Fibroblast of lung (primary cell): ENCODE measurements at places on chromosomes 7 and 10.

GRCh38 chr7:5766321-5766761, 15.1 kb downstream of the RNF216 start:
- peak; percentile 88 for DNase-seq

GRCh38 chr7:116798232-116798631, 64.2 kb upstream of the CAPZA2 start:
- DNase-seq = no peak

DNA sequence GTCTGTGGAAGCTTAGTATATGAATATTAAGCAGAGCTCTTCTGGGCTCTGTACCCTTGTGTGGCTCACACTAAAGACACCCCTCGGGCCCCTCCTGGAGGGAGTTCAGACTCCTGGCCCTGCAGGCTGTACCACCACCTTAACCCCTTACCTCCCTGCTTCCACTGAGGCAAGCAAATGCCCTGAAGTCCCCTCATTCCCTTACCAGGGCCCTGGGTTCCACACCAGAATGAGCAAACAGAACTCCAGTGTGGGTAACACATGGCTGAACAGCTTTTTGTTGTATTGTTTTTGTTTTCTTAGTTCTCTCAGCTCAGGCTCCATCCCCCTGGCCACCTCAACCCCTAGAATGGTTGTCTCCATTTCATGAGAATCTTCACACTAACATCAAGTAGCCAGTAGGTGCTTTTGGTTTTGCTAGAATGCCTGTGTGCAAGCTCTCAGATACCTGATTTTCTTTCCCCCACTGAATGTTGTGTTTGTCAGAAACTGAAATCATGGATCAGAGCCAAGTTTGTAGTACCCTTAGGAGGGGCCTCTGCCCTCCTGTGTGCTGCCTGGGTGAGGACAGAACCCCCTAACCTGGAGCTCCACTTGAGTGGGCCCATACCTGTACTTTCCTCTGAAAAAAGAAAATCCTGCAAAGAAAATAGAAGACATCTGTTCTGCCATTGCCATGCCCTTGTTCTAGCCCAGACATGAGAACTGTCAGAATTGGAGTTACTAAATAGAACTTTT, 2.8 kb upstream of the WAPL start:
- no peak for DNase-seq

DNA sequence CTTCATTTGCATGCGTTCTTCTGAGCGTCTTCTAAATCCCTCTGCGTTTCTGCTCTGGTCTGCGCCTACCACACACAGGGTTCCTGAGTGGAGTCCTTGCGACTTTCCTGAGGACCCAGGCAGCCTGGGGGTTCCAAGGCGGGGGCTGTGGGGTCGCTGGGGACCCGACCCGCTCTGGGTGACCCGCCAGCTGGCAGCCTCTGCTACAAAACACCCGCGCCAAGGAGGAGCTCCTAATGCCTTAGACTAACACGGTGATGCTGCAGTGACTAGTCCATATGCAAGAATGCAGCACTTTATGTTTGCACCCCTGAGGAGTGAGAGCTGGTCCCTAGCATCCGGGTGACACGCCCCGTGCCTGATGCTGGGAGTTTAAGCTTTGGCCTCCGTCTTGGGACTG, 367.0 kb upstream of the POM121L12 start:
- DNase-seq = no peak

DNA sequence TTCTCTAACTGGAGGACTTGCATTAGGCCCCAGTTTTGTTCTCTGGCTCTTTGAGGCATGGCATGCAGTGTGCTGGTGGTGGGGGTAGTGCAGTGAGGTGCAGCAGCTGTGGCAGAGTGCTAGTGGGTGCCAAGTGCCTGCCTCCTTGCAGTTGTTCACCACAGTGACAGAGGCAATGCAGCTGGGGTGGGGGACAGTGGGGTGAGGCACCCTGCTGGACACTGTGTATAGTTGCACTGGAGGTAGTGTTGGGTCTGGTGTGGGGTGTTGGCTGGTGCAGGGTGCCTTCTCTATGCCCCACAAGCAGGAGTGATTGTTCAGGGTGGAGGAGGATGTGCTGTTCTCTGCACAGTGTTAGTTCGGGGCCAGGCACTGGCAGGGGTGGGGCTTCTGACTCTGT, 21.7 kb upstream of the KEL start:
- DNase-seq = no peak

- DNase-seq = peak; percentile 44
Measured at GRCh38 chr7:96657347-96658021, 52.2 kb downstream of the SEM1 start.

GRCh38 chr10:79195091-79195923, 126.5 kb downstream of the ZMIZ1 start:
- peak; percentile 81 for DNase-seq

- peak; percentile 46 for DNase-seq
Measured at GRCh38 chr10:30813872-30814481, 184.4 kb upstream of the LYZL2 start.

- DNase-seq = peak; percentile 62
Measured at GRCh38 chr7:136114966-136115762, 138.0 kb upstream of the MTPN start.

GRCh38 chr10:48498940-48499510, 105.8 kb downstream of the ARHGAP22 start:
- no peak for DNase-seq

DNA sequence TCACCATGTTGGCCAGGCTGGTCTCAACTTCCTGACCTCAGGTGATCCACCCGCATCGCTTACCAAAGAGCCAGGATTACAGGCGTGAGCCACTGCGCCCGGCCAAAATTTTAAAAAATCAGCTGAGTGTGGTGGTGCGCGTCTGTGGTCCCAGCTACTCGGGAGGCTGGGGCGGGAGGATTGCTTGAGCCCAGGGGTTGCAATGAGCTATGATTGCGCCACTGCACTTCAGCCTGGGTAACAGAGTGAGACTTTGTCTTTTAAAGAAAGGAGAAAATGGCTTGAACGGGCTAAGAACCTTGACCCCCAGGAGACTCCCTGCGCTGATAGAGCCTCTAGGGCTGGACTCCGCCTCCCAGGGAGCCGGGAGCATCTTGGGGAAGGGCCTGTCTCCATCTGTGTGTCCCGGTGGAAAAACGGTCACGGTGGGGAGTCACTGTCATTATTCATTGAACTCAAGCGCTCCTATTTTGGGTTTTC, 760 bp upstream of the KCTD7 start:
- no peak for DNase-seq

DNA sequence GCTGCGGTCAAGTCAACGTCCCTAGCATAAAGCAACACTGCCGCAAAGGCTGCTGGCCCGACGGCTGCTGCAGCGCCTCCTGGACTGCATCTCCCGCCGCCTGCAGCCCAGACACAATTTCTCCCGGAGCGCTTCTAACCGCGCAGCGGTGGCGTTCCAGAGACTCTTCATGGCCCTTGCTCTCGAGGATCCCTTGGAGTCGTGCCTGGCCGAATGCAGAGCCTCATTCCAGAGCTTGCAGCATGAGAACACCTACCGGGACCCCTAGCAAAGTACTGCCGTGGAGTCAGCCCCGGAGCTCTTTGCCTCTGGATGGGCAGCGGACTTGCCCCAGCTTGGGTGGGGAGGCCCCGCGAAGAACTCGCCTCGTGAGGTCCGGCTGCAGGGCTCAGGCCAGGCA, 79.7 kb upstream of the ZNF32 start:
- DNase-seq = no peak

- no peak for DNase-seq
Measured at GRCh38 chr7:71016401-71016800, 115.5 kb upstream of the GALNT17 start.

GRCh38 chr7:30303312-30304039, 19.1 kb downstream of the ZNRF2 start:
- DNase-seq = no peak

GRCh38 chr10:8102708-8103401, 48.4 kb downstream of the GATA3 start:
- DNase-seq = no peak

DNA sequence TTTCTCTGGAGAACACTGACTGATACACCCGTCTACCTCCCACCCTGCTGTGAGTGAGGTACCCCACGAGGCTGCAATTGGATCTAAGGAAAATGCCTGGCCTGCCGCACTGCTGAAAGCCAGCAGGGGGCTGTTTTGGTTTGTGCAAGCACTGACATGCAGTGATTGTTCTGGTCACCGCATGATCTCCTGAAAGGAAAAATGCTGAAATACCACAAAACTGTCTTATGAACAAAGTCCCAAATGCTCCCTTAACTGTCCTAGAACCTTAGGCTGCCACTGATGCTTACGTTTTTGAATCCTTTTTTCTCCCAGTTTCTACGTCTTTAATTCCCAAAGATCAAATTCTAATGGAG, 132.7 kb downstream of the JCAD start:
- DNase-seq = peak; percentile 67

- no peak for DNase-seq
Measured at GRCh38 chr7:14104861-14105260, 115.4 kb upstream of the ETV1 start.

DNA sequence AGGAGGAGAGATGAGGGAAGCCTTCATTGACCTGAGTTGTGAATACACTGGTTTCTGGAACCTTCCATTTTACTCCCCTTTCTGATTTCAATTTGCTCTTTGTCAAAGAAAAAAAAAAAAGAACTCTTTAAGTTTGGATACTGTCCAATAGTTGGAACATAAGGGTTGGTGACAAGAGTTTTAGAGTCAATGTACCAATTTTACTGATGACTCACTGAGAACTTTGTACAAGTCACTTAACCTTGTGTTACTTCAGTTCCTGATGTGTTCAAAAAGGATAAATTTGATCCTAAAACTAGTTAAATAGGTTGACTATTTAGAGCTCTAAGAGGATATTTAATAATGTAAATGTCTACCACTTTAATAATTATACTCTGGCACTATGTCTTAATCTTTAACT, 4.1 kb upstream of the CDK14 start:
- DNase-seq = peak; percentile 37

GRCh38 chr7:38448054-38448453, 174.6 kb upstream of the TARP start:
- DNase-seq = peak; percentile 68

DNA sequence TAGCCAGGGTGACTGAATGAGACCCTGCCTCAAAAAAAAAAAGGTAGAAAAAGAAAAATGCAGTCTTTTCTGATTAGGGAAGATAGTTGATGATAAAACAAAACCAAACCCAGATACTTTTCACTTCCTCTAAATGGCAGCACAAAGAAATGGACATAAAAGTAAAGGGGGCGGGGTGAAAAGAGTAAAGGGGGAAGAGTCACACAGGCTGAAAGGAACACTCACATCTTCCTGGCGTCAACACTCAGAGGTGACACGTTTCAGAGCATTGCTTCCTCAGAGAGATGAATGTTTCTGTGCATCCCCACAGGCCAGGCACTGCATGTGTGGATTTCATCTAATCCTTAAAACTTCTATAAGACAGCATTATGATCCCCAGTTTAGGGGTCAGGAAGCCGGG, 81.2 kb downstream of the HIPK2 start:
- DNase-seq = no peak

- no peak for DNase-seq
Measured at GRCh38 chr10:123562811-123563580, 103.2 kb upstream of the GPR26 start.

DNA sequence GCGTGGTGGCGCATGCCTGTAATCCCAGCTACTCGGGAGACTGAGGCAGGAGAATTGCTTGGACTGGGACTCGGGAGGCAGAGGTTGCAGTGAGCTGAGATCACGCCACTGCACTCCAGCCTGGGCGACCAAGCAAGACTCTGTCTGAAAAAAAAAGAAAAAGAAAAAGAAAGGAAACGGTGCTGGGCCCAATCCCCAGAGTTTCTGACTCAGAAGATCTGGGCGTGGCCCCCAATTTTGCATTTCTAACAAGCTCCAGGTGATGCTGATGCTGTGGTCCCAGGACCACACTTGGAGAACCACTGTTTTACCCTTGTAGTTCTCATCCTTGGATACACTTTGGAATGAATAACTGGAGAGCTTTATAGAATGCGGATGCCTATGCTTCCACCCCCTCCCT, 79.0 kb downstream of the C10orf105 start:
- no peak for DNase-seq

DNA sequence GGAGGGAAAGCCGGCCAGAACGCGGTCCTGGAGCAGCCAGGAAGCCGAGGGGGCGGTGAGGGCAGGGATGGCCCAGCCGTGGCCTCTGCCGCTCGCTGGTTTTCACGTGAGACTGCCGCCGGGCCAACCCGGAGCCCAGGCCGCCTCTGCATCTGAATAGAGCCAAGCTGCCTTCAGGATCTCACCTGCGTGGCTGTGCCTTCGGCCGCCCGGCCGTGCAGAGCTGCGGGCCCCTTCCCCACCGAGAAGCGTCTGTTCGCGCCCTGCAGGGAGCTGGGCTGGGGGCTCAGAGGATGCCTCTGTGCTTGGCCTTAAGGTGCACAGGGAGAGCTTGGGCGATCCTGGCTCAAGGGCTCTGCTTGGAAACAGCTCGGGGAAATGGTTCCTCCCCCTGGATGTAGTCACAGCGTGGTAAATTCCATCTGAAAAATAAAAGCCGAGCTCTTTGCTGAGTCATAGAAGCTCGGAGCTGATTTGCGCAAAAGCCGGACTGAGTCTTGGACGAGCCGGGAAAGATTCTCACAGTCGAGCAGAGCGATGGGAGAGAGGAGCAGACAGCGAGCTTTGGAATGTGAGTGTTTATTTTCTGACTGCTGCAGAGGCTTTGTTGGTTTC, at the start of gene JAKMIP3:
TSS of gene JAKMIP3 (plus strand) at position 456 of the 615 bp plus-strand sequence. CDS start 38,863 bp downstream, outside the sequence.
- peak; percentile 90 for DNase-seq

GRCh38 chr10:112728997-112729396, 221.1 kb upstream of the TCF7L2 start:
- DNase-seq = no peak

DNA sequence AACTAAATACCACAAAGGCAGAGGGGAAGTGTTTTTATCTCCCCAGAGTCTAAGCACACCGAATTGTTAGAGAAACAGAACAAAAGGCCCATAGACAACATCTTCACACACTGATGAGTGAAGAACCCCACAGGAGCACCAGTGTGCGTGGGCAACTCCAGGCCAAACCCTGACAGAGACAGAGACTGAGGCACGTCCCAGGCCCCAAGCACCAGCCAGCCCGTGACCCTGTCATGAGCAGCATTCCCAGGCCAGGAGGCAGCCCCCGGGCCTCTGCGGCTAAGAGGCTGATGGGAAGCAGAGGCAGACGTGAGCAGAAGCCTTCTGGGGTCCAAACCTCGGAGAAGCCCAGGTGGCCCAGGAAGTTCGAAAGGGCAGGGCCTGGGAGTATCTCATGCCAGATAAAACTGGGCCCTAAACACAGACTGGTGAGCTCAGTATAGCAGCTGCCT, 184.4 kb downstream of the TCERG1L start:
- no peak for DNase-seq

- no peak for DNase-seq
Measured at GRCh38 chr7:151805191-151805590, 71.7 kb downstream of the PRKAG2 start.

- peak; percentile 50 for DNase-seq
Measured at GRCh38 chr7:82778021-82778420, 334.4 kb upstream of the CACNA2D1 start.

GRCh38 chr10:106972381-106972780, 192.1 kb downstream of the SORCS1 start:
- DNase-seq = no peak

GRCh38 chr10:84416245-84416555, 87.8 kb downstream of the CCSER2 start:
- DNase-seq = no peak
